WTC11 (cell line): ENCODE measurements at places on chromosomes 1 and 21. TPM values are rescaled to one million over a fixed set of nuclear protein-coding genes. Genes with fewer than 3 reads are reported as not detected.
A peak's percentile ranks its signal among the peaks of the same experiment; 100 is the strongest.

DNA sequence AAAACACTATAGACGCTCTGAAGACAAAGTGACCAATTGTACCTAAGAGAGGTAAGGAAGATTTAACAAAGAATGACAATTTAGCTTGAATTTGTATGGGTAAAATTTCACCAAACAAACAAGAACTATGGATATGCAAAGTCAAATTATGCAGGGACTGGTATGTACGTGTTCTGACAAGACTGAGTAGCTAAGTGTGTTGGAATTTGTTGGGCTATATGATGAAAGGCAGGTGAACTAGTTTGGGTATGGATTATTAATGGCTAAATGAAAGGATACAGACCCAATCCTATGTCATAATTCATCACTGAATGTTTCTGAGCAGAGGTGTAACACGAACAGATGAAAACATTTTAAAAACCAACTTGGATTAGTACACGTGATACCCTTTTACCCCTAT, 7.6 kb downstream of the DNTTIP2 start:
- peaks cover 3% of the 10 kb centered on the region for H3K4me1 ChIP-seq
- no peaks in the 10 kb centered on the region for H3K27me3 ChIP-seq
- H3K27ac ChIP-seq: no peak overlapping the region
- no peak for DNase-seq
- H3K36me3 ChIP-seq: peaks cover 66% of the 10 kb centered on the region
- no peak overlapping the region for H3K4me3 ChIP-seq

DNA sequence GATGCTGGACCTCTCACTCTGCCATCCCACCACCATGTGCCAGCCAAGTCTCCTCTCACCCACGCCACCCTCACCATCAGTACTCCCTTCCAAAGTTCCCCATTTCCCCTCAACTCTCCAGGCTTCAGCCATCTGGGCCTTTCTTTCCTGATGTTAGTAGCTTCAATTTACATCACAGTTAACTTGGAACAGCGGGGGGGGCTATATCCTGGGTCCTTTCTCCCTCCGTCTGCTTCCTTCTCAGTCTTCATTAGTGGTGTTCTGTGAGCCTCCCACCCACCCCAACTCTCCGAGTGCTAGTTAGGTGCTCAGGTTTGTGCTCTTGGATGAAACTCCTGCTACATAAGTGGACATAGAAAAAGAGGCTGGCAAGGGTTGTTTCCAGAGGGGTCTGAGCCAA, 31.9 kb downstream of the KCNC4 start:
- no peaks in the 10 kb centered on the region for H3K36me3 ChIP-seq
- no peak overlapping the region for H3K4me3 ChIP-seq
- H3K27ac ChIP-seq: no peak overlapping the region; the same call in 1 of the 2 replicates
- H3K4me1 ChIP-seq: peaks cover 39% of the 10 kb centered on the region
- peaks cover 16% of the 10 kb centered on the region; the same call in 1 of the 2 replicates for H3K27me3 ChIP-seq

DNA sequence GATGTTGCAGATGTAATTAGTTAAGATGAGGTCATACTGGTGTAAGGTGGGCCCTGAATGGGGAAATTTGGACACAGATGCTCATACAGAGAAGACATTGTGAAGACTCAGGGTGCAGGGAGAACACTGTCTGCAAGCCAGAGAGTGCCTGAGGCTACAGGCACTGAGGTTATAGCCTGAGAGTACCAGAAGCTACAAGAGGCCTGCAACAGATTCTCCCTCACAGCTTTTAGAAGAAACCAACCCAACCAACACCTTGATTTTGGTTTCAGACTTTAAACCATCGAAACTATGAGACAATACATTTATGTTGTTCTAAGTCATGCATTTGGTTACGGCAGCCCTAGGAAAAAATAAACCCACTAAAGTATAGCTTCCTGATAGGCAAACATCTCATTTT, 321.7 kb upstream of the USP25 start:
- H3K27ac ChIP-seq: no peak overlapping the region
- no peak for DNase-seq
- H3K27me3 ChIP-seq: peaks cover under 1% of the 10 kb centered on the region; the same call in 1 of the 2 replicates
- peaks cover 7% of the 10 kb centered on the region for H3K4me1 ChIP-seq

DNA sequence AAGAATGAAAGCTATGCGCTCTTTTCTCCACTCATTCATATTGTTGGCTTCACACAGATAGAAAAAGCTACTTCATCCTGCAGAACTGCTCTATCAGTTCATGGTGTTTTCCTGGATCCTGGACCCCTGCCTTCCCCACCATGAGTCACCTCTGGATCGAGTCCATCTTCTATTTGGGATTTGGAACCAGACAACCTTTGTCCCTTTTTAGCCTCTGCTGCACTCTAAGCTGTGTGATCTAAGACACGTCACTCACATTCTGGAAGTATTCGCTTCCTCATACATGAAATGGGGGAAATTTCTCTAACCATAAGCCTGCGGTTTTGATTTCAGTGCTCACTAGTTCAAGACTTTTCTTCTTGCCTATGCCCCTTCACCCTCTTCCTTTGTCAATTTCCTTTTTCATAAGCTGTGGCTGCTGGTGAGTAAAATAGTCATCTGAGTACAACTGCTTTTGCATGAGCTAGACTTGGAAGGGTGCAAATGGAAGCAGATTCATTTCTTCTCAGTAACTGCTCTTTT, 14.1 kb upstream of the DEGS1 start:
- H3K27ac ChIP-seq: peak overlapping the region; percentile 2; the same call in 1 of the 2 replicates
- H3K4me3 ChIP-seq: no peak overlapping the region
- peaks cover 6% of the 10 kb centered on the region for H3K36me3 ChIP-seq
- DNase-seq: no peak
- no peaks in the 10 kb centered on the region for H3K27me3 ChIP-seq
- H3K4me1 ChIP-seq: peaks cover 30% of the 10 kb centered on the region

GRCh38 chr1:99735852-99736251, 30.6 kb downstream of the FRRS1 start:
- DNase-seq: no peak
- H3K36me3 ChIP-seq: peaks cover 3% of the 10 kb centered on the region; the same call in 1 of the 2 replicates
- H3K27me3 ChIP-seq: no peaks in the 10 kb centered on the region
- H3K27ac ChIP-seq: no peak overlapping the region

DNA sequence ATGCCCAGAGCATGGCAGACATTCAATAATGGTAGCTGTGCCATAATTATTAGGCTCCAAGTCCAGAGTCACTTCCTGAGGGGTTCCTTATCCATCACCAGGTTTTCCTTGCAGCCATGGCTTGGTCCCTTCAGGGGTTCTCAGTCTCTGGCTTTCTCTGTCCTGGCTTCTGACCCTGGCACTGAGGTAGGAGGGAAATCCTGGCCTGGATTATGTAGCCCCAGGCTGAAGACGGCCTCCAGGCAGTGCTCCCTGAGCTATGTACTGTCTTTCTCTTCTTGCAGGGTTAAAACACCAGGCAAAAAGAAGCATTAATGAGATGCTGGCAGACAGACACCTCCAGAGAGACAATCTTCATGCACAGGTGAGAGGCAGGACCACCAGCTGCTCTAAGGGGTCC, 9.5 kb upstream of the PADI3 start:
- H3K4me3 ChIP-seq: no peak overlapping the region
- H3K27me3 ChIP-seq: no peaks in the 10 kb centered on the region

- H3K4me1 ChIP-seq: no peaks in the 10 kb centered on the region
- no peak overlapping the region for H3K27ac ChIP-seq
- peaks cover 63% of the 10 kb centered on the region for H3K36me3 ChIP-seq
- no peak overlapping the region for H3K4me3 ChIP-seq
- peaks cover 22% of the 10 kb centered on the region for H3K27me3 ChIP-seq
Measured at GRCh38 chr1:4616831-4617465, 37.5 kb upstream of the AJAP1 start.

Gene RAB42
- 8.9 to 12.6 TPM (median 10.1 TPM) in 3 replicates for total RNA-seq

Gene LAX1
- total RNA-seq: not detected in 3 replicates

Gene MXRA8
- total RNA-seq: 6.7 to 11.2 TPM (median 10.7 TPM) in 3 replicates

Gene HENMT1
- 4.6 to 5.3 TPM (median 4.7 TPM) in 3 replicates for total RNA-seq

Gene SYT6
- total RNA-seq: 54.2 to 58.2 TPM (median 55.9 TPM) in 3 replicates

Gene CBR3
- 4.2 to 12.9 TPM (median 5.2 TPM) in 3 replicates for total RNA-seq
